Stimulated activated CD8-positive, alpha-beta memory T cell treated with anti-CD3 and anti-CD28 coated beads, Interleukin-2, amount 100 ng/mL, for 1 hour (primary cell): ENCODE measurements at places on chromosomes 3 and 15.

- no peak for DNase-seq
These were observed 400.7 kb upstream of the TPM1 start for GRCh38 chr15:62641825-62642224.

DNA sequence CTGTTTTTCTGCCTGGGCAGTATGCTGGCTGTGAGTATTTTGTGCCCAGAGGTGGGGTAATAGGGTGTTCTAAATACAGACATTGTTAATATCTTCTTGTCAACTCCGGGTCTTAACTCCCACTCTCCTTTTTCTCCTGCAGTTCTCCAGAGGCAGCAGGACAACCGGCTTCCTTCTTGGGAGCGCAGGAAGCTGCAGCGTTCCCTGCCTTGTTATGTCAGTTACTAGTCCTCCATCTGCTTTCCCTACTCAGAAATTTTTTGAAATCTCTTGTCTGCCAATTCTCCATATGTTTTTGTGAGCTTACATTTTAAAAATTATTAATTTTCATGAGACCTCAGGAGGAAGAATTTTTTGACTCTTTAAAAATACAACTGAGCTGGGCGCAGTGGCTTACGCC, 67.2 kb downstream of the NEO1 start:
- DNase-seq = no peak

- DNase-seq = no peak
These were observed 41.8 kb upstream of the TPM1 start for GRCh38 chr15:63000706-63001105.

DNA sequence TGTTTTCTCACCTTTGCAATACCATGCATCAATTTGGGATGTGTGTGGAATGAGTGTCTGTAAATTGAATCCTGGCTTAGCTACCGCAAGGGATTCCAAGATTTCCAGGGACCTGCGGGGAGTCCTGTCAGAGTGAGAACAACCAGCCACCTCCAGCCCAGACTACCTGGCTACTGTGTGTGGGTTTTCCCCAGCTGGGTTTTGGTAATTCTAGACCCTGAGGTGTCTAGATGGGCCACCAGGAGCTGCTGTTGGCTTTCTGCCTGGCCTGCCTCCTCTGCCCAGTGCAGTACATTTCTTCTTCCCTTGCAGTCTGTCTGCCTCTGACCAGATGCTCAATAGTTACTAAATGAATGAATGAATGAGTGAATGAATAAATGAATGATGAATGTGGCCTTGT, 32.5 kb upstream of the CORO2B start:
- no peak for DNase-seq

- no peak for DNase-seq
These were observed 178.9 kb downstream of the ECT2 start for GRCh38 chr3:172929451-172929850.

DNA sequence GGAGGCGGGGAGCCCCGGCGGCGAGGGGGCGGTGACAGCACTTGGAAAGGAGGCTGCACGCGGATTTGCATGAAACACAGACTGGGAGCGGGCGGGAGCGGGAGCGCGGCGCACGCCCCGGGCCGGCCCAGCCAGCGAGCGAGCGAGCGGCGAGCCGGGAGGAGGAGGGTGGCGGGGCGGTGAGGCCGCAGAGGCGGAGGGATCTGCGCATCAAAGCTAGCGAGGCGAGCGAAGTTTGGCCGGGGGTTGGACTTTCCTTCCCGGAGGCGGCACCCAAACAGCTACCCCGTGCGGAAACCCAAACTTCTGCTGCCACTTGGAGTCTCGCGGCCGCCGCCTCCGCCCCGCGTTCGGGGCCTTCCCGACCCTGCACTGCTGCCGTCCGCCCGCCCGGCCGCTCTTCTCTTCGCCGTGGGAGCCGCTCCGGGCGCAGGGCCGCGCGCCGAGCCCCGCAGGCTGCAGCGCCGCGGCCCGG, at the start of gene SMAD3:
TSS of gene SMAD3 (plus strand) at position 72 of the 475 bp plus-strand sequence. CDS start 553 bp downstream, outside the sequence.
- peak; percentile 34 for DNase-seq

DNA sequence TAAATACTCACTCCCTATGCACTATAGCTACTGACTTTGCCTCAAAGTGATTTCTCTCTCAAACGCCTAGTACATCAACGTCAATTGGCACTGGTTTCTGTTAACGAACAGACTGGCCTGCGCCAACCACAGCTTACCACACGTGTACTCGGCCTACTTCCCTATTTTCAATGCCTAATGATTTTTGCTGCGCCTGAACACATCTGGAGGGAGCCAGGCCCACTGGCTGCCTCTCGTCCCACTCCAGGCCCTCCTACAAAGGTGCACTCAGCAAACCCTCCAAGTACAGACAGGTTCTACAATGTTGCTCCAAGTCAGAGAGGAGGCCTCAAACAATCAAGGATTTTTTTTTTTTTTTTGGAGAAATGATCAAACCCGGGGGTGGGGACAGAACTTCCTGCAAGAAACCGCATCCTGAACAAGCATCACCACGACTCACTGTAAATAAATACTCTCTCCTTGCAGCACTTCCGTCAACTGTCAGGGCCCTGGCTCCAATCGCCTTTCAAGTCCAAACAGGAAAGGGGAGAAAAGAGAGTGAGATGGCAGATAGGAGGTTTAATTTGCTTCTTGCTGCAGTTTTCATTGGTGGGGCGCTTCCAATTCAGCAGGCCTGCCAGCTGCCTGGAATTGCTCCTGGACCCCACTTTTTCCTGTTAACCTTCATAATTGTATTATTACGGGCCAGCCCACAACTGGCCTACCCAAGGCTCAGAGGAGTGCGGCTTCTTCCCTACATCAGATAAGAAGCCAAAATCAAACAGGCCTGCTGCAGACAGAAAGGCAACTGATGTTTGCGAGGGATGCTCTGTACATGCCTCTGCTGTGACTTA, 139.3 kb downstream of the FOXP1 start:
- peak; percentile 45 for DNase-seq

- no peak for DNase-seq
These were observed 3.2 kb downstream of the ZXDC start for GRCh38 chr3:126472277-126473006.

- DNase-seq = no peak
These were observed 63.4 kb upstream of the VEPH1 start for GRCh38 chr3:157566596-157566995.

GRCh38 chr15:41966920-41967465, 5.4 kb downstream of the EHD4 start:
- no peak for DNase-seq

GRCh38 chr3:122858373-122858772, 63.5 kb downstream of the SLC49A4 start:
- DNase-seq = no peak

DNA sequence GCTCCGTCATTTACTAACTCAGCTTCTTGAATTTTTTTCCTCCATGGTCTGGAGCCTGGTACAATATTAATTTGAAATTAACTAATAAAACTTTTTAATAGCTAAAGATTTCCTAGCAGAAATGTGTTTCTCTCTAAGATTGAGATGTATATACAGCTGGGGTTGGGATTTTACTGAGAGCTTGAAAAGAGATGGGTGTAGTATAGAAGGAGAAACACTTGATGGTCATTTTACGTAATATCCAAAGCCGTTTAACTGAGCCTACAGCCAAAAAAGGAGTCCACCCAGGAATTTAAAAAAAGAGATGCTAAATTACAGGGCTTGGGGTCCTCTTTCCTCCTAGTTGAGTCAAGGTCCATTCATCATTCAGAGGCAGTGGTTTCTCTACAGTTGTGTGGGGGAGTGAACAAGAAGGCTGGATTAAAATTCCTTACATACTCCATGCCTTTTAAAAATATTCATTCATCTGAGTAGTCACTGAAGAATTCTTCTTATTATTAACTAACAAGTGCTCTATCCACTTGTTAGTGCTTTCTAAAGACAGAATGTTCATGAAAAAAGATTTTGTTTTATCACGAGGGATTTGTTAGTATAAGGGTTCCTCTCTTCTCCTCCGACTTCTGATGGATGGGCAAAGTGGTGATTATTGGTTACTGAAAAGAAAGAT, 255.3 kb upstream of the IL12A start:
- no peak for DNase-seq

DNA sequence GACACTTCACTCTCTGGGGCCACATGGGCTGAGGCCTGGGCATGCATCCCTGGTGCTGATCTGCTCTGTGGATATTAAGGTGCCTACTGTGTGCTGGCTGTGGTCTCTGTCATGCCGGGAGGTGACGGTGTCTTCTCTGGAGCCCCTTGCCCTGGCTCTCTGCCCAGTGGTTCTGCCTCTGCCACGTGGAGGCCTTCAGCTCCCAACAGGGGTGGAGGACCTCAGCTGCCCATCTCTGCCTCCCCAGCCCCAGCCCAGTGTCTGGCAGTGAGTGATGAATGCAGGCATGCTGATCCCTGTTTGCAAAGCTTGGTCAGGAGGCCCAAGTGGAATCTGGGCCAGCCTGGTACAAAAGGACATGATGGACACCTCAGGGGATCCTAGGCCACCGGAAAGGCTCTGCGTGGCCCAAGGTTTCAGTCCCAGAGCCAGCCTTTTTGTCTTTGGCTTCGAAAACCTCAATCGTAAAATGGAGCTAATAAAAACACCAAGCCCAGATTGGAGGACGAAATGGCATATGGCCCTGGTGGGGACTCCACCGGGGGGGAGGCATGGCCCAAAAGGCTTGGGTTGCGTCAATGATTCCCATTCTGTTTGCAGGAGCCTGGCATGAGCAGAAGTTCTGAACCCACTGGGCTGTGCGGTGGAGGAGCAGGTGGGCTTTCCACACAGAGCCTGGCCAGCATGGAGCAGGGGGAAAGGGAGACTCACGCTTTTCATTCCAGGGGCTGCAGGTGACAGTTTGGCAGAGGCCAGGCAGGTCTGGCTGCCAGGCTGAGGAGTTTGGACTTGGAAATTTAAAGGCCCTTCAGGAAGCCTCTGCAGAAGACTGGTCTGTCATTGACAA, 54.7 kb upstream of the KLF13 start:
- DNase-seq = no peak

- no peak for DNase-seq
These were observed 61.9 kb downstream of the EIF3J start for GRCh38 chr15:44598892-44599291.

DNA sequence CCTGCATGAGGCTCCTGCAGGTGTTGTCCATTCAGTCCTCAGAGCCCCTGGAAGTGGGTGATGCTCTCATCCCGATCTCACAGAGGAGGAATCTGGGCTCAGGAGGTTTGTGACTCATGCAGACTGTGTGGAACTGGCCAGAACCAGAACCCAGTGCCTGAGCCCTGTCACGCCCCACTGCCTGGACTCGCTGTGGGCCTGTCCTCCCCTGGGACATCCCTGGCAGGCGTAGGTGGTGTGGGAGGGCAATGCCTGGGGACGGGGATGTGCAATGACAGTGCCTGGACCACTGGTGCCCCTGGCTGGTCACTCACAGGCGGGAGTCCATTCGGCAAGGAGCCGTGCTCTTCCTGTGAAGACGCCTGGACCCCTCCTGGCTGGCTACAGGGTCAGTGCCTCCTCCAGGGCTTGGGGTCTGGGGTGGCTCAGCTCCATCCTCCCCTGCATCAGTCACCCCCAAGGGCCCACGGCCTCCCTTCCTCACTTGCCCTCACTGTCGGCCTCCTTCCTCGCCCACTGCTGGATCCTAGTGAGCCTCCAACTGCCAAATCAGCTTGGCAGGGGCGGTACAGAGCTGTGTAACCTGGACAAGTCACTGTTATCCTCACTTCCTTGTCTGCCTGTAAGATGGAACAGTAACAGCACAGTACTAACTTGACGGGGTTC, 14.9 kb downstream of the PSTPIP1 start:
- no peak for DNase-seq

GRCh38 chr3:71022551-71023335, 560.8 kb downstream of the FOXP1 start:
- no peak for DNase-seq

- no peak for DNase-seq
These were observed 153.4 kb upstream of the UMPS start for GRCh38 chr3:124576565-124577493.

- no peak for DNase-seq
These were observed 22.6 kb upstream of the NR2F2 start for GRCh38 chr15:96307856-96308394.

GRCh38 chr3:25834346-25834745, 44.5 kb downstream of the OXSM start:
- DNase-seq = no peak

- DNase-seq = no peak
These were observed 75.4 kb upstream of the PLAAT1 start for GRCh38 chr3:193165431-193166120.

DNA sequence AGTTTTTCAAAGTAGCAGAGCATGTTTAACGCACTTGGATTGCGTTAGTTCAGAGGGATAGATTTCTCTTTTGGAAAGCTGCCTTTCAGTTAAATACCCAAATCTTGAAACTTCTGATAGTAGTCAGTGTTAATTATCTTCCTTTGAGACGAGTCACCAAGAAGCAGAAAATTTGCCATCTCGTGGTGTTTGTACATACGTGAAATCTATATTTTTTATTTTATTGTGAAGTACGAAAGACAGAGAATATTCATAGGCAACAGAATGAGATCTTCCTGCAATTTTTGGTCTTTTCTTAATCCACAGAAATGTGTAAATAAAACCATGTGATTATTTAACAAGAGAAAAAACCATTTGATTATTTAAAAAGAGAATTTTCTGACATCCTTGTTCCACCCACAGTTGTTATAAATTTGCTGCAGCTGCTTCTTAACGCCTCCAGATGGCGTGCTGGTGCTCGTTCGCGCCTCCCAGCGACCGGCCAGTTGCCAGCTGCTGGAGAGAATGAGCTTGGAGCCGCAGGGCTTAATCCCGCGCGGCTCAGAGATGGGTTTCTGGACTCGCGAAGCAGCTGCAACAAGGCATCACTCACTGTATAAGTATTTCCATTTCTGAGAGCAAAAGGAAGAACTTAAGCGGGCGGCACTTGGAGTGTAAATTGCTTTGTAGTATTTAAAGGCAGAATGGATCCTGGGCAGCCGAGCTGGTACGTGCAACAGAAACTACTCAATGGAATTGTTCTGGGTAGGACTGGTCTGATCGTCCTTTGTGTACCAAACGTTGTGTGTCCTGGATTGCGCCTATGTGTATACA, 10.5 kb upstream of the SLITRK3 start:
- DNase-seq = no peak

- DNase-seq = no peak
These were observed 566.0 kb downstream of the GBE1 start for GRCh38 chr3:81195478-81195877.

- no peak for DNase-seq
These were observed 49.8 kb downstream of the BDH1 start for GRCh38 chr3:197505796-197506548.

DNA sequence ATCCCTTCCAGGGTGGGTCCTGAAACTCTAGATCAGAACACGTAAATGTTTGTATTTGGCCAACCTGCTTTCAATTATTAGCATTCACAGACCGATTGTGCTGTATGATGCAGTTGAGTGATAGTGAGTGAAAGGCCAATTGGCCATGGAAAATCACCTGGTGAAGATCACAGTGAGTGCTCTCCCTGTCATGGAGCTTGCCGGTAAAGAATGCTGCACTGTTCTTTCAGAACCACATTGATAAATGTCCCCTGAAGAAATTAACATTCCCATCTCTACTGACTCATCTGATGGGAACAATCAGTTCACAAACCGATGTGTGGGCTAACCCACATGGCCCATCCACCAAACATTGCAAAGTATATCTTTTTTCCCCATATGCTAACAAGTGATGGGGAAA, 324.8 kb upstream of the TBL1XR1 start:
- DNase-seq = no peak

DNA sequence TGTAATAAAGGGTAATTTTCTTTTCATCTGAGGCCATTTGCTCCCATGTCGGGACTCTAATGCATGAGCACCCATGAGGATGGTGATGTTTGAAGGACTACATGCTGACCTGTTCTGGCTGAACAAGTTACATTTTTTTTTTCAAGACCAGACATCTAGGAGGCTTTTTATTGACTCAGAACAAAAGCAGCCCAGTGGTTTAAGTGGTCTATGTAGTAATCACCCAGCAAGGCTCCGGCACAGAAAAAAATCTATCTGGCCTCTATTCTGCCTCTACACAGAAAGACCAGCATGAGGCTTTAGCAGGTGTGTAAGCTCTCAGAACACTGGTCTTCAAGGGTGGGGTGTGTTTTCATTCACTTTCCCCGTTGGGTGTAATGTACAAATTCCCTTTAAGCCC, 95.1 kb upstream of the ZBED2 start:
- DNase-seq = no peak
